HCEC 1CT (cell line): ENCODE measurements at places on chromosomes 7 and 10.

GRCh38 chr7:43362652-43363034 is 220.3 kb upstream of the STK17A start:
- DNase-seq: peak; percentile 23

DNA sequence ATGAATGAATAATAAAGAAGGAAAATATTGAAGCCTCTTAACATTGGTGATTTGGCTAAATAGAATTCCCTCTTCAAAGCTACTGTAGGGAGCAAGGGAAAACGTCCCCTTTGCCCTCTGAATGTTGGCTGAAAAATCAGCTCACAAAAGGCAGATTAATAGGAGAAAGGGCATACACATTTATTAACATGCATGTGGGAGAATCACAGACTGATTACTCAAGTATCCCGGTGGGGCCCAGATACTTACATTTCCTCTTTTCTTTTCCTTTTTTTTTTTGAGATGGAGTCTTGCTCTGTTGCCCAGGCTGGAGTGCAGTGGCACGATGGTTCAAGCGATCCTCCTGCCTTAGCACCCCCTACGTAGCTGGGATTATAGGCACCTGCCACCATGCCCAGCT is 68.5 kb downstream of the HK1 start:
- DNase-seq: no peak

- no peak for DNase-seq
Observed at GRCh38 chr10:91312382-91312733, 91.9 kb downstream of the PCGF5 start.

- peak; percentile 95 for DNase-seq
Observed at GRCh38 chr10:99532687-99533495, at the start of gene NKX2-3. NKX2-3 (plus strand) TSS chr10:99532942; CDS start chr10:99533132, 190 bp downstream.

GRCh38 chr10:48550977-48551376 is 53.9 kb downstream of the ARHGAP22 start:
- no peak for DNase-seq

GRCh38 chr7:33486633-33487032 is 357.3 kb downstream of the BBS9 start:
- no peak for DNase-seq

GRCh38 chr10:35926846-35927245 is 284.8 kb upstream of the FZD8 start:
- no peak for DNase-seq

DNA sequence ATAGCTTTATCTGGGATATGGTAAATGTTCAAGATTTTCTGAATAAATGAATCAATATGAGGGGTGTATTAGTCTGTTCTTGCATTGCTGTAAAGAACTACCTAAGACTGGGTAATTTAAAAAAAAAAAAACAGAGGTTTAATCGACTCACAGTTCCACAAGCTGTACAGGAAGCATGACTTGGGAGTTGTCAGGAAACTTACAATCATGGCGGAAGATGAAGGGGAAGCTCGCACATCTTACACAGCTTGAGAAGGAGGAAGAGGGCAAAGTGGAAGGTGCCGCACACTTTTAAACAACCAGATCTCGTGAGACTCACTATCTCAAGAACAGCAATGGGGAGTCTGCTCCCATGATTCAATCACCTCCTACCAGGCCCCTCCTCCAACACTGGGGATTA is 32.5 kb upstream of the OTUD1 start:
- DNase-seq: no peak

- DNase-seq: no peak
Observed at GRCh38 chr7:140317597-140317996, 80.7 kb downstream of the SLC37A3 start.

GRCh38 chr10:128675405-128675804 is 549.2 kb upstream of the MKI67 start:
- DNase-seq: no peak

DNA sequence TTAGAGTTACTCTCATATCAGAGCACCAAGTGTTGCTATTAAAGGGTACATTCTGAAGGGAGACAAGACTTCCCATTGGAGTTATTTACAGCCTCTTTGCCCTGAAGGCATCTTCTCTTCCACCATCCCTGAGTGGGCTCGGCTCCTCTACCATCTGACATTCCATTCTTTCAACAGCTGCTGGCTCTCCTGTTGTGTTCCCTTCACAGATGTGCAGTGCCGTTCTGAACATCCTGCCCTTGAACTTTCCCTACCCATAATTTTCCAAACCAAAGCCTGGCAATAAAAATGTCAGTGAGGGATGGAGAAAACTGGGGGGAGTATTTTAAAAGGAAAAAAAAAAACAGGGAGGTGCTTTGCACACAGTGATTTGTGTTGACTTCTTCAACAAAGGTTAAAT is 392.9 kb downstream of the KCNMA1 start:
- DNase-seq: no peak

- DNase-seq: no peak
Observed at GRCh38 chr10:60905580-60905979, 38.4 kb downstream of the RHOBTB1 start.

- no peak for DNase-seq
Observed at GRCh38 chr7:22202141-22202540, 154.8 kb downstream of the RAPGEF5 start.

- no peak for DNase-seq
Observed at GRCh38 chr7:149266451-149266850, 4.5 kb downstream of the ZNF783 start.

- DNase-seq: no peak
Observed at GRCh38 chr7:155581954-155582353, 35.6 kb upstream of the CNPY1 start.

DNA sequence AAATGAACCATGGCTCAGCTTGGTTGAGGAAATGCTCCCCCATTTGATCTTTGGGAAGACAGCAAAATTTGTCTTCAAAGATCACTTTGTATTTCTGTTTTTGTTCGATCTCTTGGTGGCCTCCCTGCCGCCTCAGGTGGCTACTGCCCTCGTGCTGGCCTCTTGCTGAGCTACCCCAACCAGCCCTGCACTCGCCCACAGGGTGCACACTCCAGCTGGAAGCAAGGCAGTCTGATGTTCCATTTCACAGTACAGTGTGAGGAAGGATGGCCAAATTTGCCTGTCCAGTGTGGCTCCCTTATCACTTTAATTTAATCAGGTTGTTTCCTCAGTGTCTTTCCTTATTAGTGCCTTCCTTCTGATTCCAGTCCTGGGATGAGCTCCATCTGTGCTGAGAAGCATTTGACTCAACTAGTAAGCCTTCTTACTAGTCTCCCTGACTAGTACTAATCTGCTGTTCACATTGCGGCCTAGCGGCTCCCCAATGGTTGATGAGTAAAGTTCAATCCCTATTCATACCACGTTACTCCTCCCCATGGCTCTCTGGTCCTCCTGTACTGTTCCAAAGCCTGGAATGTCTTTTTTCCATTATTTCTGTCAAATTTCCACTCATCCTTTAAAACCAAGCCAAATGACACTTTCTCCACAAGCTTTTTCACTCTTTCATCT is 8.2 kb downstream of the MYOF start:
- no peak for DNase-seq

- DNase-seq: no peak
Observed at GRCh38 chr7:112505495-112505894, 24.7 kb downstream of the LSMEM1 start.

DNA sequence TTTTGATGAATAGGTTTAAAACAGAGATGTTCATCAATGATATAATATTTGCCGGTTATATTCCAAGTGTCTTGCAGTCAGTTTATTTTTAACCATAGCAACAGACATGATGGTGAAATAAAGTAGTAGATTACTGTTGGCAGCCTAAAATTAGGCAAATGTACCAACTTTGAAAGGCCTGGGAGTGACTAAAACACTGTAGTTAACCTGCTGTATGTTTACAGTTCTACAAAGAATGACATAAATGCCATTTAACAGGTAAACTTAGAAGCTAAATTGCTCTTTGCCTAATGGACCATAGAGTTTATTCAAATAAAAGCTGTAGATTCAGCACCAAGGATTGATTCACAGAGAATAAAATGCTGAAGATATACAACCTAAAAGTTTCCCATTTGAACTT is 64.1 kb downstream of the PHTF2 start:
- no peak for DNase-seq

GRCh38 chr7:121061677-121062582 is 73.4 kb downstream of the CPED1 start:
- no peak for DNase-seq

DNA sequence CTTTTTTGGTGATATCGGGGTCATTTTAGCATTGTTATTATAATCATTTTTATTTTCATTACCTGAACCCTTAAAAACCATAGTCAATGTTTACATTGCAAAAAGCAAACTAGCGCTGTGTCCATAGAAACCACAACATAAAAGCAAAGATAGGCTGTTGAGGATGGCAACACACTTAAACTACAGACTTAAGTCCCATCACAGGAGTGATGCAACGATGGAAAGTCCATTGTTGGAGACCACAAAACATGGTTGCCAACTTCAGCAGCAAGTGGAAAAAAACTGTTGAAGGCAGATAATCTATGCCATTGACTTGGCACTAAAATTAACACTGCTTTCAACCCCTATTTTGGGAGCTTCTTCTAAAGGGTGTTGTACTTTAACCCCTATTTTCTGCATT is 398.8 kb upstream of the IGFBP3 start:
- no peak for DNase-seq

- no peak for DNase-seq
Observed at GRCh38 chr7:154598864-154599263, 404.1 kb downstream of the PAXIP1 start.

GRCh38 chr10:7085913-7086589 is 324.8 kb downstream of the SFMBT2 start:
- DNase-seq: peak; percentile 69

DNA sequence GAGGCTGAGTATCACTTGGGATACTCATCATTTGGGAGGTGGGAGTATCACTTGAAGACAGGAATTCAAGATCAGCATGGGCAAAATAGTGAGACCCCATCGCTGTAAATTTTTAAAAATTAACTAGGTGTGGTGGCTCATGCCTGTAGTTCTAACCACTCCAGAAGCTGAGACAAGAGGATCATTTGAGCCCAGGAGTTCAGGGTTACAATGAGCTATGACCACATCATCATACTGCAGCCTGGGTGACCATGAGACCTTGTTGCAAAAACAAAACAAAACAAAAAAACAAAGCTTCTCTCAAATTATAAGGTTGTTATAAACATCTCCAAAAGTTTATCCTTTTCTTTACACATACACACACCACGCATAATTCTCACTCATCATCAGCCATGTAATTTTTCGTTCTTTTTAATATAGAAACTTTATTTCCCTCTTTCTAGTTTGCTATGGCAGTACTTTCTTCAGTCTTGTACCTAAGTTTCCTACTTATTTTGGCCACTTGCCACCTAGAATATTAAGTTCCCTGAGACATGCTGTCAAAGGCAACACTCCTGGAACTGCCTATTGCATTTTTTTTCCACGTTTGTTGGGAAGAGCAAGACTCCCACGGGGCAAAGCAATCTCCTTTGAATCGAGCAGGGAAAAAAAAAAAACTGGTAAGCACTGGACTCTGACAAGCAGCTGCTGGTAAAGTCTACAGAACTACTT is 37.1 kb downstream of the SKIDA1 start:
- no peak for DNase-seq

GRCh38 chr7:127504715-127505114 is 80.7 kb downstream of the GCC1 start:
- DNase-seq: no peak

DNA sequence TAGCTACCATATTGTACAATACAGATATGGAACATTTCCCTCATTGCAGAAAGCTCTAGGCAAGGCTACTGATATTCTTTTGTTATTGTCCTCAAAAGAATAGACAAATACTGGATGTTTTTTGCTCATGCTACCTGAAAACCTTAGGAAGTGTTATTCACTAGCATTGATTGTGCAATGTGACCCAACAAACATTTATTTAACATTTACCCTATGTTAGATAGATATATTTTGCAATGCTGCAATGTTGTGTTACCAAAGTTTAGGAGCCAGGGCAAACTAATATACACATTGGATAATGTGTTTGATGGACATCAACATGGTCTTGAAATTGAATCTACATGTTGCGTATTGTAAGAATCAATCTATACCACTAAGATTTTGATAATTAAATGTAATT is 112.8 kb upstream of the CREB5 start:
- DNase-seq: no peak

DNA sequence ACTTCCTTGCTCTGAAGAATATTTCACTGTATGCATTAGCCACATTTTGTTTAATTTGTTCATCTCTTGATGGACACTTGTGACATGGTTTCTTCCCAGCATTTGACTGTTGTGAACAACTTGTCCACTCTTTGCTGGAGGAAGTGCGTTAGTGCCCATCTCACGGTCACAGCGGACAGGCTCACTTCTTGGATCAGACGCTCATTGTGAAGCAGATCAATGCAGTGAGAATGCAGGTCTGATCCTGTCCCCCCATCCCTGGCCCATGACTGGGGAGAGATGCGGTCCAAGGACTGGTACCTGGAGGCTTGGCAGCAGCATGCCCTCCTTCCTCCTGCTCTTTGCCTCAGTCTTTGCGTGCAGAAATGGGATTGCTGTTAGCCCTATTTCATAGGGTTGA is 41.5 kb downstream of the DOCK1 start:
- DNase-seq: no peak

- no peak for DNase-seq
Observed at GRCh38 chr7:76233538-76234281, 32.0 kb downstream of the SRRM3 start.

DNA sequence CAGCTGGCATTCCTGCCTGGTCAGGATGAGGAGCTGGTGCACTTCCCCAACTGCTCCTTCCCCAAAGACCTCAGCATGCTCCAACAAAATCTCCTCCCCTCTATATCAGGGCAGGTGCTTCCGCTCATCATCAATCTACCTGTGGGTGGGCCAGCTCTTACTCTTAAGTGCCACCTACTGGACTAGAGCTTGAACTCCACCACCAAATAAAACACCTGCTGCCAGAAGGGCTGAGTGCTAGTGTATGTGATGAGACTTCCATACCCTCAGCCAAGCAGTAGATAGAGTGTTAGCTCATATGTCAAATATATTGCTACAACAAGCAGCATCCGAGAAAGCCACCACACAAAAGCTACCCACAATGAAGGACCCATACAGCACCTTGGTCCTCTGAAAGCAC is 264.3 kb downstream of the RNLS start:
- DNase-seq: no peak

- peak; percentile 35 for DNase-seq
Observed at GRCh38 chr10:77925795-77926565, 575 bp downstream of the DLG5 start.

GRCh38 chr7:35544028-35544742 is 150.8 kb downstream of the HERPUD2 start:
- no peak for DNase-seq

- DNase-seq: peak; percentile 15
Observed at GRCh38 chr10:109166935-109167334, 756.4 kb downstream of the XPNPEP1 start.

DNA sequence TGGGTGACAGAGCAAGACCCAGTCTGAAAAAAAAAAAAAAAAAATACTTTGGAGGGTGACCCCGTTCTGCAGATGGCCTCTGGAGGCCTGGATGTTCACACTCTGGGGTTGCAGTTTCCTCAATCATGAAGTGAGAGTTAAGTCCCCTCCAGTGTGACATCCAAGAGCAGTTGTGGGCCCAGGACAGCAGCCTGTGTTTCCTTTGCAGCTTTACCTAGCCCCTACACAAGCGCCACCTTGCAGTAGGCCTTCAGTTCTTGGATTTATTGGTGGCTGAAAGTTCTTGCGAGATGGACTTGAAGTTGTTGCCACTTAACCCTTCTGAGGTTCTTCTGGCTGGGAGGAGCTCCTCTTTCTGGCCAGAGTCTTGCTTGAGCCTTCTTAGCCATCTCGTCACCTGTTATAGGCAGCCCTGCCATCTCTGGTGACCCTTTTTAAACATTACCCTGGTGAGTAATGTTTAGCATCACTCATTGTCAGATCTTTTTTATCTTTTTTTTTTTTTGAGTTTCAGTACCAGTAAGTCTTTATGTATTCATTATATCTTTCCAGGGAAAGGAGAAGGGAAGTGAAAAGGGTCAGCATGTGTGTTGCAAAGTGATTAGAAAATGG is 3.4 kb upstream of the ACTR3C start:
- DNase-seq: no peak
